ENCODE measurements at places on chromosomes 16 and 17.

- DNase-seq, result no peak
These were observed 265.8 kb upstream of the TNRC6C start for GRCh38 chr17:77692571-77693161.

DNA sequence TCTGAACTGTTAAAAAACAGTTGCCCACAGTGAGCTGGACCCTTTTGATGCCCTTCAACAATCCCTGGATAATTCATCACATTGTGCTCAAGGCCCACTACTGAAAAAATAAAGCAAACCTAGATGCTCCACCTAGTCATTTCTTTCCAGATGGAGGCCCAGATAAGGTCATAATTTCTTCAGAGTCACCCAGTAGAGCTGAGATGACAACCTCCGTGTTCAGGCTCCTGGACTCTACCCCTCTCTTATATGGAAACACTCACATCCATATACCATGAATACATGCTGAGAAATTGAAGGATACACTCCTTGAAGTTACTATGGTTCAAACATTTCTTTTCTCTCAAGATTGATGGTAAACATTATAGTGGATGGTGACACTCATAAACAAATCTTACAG lies 2.7 kb upstream of the ABCA3 start:
- no peak for DNase-seq

DNA sequence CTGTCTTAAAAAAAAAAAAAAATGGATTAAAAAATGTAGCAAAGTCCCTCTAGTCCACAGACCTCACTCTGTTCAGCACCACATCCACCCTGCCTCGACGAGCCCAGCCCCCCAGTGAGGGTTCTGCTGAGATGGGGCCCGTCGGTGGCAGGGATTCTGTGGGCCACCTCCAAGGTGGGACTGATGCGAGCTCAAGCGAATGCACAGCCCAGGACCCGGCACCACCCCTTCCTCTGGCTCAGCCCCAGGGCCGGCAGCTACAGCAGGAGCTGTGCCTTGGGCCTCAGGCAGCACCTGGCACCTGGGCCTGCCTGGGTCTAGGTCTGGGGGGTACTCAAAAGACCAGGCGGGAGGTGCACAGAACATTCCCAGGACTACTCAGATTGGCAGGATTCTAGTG lies 59.5 kb downstream of the ZNF778 start:
- DNase-seq, result no peak

DNA sequence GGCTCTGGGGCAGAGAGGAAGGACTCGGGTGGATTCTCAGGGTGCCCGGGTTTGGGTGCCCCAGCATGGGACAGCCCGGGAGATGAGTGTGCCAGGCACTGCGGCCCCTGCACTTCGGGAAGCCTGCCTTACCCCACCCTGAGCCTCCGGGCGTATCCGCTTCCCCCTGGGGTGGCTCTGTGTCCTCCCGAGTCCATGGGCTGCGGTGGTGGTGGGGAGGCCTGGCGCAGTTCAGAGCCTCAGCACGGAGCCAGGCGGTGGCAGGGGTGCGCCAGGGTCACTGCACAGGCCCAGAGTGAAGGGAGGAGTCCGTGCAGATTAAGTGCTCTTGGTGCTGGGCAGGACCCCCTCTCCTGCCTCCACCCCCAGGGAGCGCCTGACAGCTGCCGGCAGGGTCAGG lies 20.7 kb downstream of the MYBBP1A start:
- no peak for DNase-seq

DNA sequence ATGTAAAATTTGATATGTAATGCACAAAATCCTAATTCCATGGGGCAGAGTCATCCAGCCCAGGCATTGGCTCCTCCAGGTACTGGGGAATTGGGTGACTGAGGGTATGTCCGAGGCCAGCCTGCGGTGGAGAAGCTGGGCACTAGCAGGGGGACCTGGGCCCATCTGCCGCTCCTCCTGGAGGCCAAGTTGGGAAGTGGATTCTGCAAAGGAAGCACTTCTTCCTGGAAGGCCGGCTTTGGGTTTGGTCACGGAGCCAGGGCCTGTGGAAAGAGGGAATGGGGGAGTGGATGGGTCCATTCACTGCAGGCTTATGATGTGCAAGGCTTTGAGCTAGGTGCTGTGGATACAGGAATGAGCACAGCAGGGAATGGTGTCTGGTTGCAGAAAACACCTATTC lies 85.8 kb downstream of the GNAO1 start:
- DNase-seq, result no peak

- no peak for DNase-seq
These were observed 55.2 kb downstream of the RAI1 start for GRCh38 chr17:17736205-17737183.

DNA sequence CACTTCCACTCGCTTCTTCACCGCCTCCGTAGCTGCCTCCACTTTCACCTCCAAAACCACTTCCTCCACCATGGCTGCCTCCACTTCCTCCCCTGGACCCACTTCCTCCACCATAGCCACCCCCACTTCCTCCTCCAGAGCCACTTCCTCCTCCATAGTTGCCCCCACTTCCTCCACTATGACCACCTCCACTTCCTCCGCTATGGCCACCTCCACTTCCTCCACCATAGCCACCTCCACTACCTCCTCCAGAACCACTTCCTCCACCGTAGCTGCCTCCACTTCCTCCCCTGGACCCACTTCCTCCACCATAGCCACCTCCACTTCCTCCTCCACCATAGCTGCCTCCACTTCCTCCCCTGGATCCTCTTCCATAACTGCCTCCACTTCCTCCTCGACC lies 4.5 kb downstream of the KRT9 start:
- no peak for DNase-seq

GRCh38 chr16:27824786-27825185 lies 238.7 kb downstream of the GSG1L start:
- no peak for DNase-seq

DNA sequence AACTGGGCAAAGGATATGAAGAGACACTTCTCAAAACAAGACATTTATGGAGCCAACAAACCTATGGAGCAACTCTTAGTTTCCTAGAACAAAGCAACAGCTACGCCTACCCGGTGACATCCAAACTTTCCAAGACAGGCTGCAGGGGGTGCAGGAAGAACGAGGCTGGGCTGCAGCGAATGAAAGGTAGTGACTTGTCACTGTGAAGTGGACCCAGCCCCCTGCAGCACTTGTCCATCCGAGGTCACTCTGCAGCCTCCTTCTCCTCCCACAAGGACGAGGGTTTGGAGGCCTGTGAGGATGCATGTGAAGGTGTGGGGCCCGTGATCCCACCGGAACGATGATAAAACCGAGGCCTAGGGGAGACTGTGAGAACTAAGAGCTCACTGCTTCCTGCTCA lies 192.6 kb upstream of the RPL38 start:
- no peak for DNase-seq
